ENCODE measurements at places on chromosomes 11 and 22.

- no peak for DNase-seq
Measured at GRCh38 chr11:116124922-116125714, 620.9 kb upstream of the CADM1 start.

DNA sequence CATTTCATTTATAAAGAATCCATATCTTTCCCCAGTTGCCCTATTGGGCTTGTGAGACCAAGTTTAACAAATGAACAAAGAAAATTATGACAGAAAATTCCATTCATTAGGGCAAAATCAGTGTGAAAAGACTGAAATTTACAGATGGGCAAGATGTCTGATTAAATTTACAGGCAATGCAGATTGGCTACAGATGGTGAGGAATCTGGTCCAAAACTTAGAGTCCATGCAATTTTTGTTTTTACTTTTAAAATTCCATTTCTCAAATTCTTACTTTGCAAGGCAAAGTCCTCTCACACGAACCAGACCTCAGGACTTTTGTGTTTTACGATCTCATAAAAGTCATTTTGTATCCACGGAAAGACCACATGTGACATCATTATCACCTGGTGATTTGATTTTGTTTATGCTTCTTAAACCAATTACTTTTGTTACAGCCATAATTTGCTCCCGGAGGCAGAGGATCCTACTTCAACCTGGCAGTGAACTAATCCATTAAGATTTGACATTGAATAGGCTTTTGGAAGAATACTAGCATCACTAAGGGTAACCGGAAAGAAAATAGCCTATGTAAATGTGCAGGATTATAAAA, 843.7 kb upstream of the CHORDC1 start:
- DNase-seq = no peak

DNA sequence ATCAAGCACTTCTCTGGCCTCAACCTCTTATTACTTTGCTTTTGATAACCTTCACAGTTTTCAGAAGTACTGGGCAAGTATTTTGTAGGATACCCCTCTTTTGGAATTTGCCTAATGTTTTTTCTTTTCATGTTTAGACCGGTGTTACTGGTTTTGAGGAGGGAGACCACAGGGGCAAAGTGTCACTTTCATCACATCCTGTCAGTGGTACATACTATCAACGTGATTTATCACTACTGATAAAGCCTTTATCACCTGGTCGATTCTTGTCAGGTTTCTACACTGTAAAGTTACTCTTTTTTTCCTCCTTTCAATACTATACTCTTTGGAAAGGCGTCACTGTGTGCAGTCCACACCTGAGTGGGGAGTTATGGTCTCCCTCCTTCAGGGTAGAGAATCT, 26.7 kb downstream of the QSER1 start:
- DNase-seq = no peak

GRCh38 chr11:130529366-130529765, 80.9 kb downstream of the ADAMTS15 start:
- DNase-seq = no peak

- no peak for DNase-seq
Measured at GRCh38 chr22:46996595-46997310, 234.3 kb downstream of the TBC1D22A start.

DNA sequence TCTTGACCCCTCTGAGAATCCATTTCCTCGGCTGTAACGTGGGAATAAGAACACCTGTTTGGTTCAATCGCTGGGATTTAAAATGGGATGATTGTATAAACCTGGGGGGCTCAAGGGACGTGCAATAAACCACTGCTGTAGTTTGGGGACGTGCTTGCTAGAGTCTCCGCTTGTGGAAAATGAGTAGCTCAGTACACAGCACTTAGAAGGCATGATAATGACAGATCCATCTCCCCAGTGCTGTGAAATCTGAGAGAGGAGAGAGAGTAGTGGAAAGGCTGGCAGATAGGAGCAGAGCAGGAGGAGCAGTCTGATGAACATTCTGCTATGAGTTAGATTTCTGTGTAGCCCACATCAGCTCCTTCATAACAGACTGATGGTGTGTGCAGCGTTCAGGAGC, 256.5 kb downstream of the MN1 start:
- DNase-seq = no peak

DNA sequence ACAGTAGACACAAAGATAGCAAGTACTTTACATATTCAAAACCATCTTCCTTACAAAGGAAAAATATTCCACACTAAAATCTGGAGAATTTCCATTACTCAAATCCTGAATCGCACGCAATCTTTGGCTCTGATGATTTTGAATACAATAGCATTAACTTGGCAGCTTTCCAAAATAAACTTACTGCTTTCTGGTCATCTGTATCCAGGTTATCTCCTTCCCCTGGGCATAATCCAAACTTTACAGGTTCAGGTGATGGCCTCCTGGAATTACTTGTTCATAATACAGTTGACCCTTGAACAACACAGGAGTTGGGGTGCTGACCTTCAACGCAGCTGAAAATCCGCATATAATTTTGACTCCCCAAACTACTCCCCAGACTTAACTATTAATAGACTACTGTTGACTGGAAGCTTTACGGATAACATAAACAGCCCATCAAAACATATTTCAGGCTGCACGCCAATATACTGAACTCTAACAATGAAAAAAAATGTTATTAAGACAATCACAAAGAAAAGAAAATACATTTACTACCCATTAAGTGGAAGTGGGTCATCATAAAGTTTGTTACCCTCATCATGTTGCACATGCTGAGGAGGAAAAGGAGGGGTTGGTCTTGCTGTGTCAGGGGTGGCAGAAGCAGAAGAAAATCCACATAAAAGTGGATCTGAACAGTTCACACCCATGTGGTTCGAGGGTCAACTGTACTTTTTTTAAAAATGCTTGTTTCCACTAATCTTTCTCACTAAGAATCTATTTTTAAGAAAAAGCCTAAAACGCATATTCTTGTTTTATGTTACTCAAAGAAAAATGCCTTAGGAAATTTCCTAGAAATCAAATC, 6.5 kb downstream of the MTMR2 start:
- DNase-seq = no peak

GRCh38 chr11:16750417-16750816, 12.0 kb downstream of the C11orf58 start:
- DNase-seq = no peak

DNA sequence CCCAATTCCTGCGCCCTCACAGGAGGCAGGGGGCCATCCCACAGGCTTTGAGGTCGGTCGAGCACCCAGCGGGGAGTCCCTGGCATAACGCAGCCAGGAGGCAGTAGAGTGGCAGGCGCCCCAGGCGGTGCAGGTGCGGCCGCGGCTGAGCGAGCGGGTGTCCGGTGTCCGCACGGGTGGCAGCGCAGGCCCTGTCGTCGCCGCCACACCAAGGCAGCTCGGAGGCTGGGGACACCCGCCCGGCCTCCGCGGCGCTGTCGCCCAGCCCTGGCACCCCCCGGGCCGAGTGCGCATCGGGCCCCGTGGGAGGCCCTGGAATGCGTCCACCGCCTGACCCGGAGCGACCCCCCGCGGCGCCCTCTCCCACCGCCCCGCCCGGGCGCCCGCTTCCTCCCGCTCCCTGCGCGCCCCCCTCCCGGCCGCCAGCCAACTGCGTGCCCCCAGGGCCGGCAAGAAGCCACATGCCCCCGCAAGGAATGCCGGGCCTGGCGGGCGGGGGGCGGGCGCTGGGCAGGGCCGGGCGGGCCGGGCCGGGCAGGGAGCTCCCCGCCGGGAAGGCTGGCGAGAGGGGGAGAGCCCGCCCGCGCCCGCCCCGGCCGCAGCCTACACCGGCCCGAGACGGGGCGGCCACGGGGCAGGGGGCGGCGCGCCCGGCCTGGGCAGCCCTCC, 33.9 kb downstream of the PRDM11 start:
- DNase-seq = no peak

- no peak for DNase-seq
Measured at GRCh38 chr11:44645827-44646226, 80.4 kb downstream of the CD82 start.

GRCh38 chr11:119614222-119615002, 114.6 kb downstream of the NECTIN1 start:
- DNase-seq = no peak

DNA sequence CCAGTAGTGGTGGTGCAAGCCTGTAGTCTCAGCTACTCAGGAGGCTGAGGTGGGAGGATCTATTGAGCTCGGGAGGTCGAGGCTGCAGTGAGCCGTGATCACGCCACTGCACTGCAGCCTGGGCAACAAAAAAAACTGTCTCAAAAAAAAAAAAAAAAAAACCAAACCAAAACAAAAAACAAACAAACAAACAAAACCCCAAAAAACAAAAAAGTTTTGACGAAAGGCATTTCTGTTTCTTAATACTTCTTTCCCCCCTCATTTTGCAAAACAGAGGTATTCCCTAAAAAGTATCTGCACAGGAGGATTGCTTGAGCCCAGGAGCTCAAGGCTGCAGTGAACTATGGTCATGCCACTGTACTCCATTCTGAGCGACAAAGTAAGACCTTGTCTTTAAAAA, 11.2 kb downstream of the HIRA start:
- DNase-seq = no peak

DNA sequence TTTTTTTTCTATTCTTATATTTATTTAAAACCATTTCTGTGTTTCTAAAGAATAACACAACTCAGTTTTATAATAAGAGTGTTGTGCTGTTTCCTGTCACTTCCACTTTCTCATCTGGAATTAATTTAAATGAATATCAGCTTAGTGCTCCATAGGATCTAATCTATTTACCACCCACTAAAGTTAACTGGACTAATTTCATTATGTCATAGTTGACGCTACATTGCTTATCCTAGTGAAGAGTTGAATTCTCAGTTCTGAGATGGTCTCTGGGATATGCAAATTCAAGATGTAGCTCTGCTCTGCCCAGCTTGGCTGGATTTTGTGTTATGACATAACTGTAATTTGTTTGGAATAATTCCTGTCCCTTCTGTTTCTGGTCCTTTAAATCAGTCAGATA, 380.1 kb downstream of the METTL15 start:
- DNase-seq = no peak

DNA sequence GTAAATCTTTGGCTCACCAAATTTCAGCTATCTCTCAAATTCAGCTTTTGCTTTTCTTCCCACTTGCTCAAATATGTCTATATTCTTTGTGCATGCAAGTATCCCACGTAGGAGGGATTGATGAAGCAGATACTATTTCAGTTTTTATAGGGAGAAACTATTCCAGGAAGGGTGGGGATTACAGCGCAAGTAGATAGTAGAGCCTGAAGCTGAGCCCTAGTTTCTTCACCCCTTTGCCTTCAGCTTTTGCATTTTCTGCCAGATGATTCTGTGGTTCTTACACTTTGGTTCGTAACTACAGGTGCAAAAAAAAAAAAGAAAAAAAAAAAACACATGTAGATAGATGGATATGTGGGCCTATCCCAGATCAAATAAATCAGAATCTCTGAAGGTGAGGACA, 3.1 kb upstream of the ACP2 start:
- DNase-seq = no peak

GRCh38 chr11:94853836-94854235, 85.7 kb downstream of the AMOTL1 start:
- DNase-seq = no peak

DNA sequence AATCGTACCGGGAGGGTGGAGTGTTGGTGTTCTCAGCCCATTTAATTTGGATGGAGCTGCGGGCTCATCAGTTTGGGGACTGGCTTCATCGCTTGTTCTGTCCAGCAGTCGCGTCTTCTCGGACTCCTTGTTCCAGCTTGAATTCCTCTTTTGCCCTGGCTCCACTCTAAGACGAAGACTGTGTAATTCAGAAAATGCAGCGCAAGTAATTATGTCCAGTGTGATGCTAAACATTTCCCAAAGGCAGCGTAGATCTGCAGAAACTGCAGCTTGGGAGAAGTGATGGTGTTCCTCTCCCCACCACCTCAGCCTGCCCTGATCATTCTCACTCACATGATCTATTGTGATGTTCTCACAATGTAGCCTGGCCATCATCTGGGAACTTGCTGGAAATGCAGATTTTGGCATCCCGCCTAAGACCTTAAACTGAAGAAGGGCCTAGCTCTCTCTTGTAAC, 666 bp downstream of the SLC25A18 start:
- no peak for DNase-seq

DNA sequence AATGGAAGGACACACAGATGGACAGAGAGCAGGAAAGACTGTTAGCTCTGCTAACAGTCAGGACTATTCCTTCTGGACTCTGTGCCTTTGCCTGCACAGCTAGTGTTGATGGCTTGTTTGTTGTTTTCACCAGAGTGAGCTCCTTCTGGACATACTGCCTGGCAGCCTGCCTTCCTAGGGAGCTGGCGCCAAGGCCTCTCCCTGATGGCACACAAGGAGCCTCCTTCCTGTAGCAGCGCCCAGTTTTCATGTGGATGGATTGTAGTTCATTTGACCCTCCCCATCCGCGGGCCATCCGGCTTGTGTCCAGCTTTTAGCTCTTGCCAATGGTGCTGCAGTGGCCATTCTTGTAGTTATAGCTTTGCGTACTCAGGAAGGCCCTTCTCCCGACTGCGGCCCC, 16.6 kb upstream of the BCR start:
- no peak for DNase-seq

DNA sequence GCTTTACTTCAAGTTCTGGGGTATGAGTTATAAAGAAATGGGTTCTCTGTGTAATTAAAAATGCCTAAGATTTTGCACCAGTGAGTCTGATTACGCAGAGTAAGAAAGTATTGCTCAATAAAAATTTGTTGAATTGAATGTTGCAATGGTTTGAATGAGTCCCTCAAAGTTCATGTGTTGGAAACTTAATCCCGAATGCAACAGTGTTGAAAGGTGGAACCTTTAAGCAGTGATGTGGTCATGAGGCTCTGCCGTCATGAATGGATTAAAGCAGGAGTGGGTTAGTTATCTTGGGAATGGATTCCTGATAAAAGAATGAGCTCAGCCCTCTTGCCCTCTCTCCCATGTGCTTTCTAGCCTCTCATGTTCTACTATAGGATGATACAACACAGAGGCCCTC, 52.6 kb upstream of the SESN3 start:
- no peak for DNase-seq

DNA sequence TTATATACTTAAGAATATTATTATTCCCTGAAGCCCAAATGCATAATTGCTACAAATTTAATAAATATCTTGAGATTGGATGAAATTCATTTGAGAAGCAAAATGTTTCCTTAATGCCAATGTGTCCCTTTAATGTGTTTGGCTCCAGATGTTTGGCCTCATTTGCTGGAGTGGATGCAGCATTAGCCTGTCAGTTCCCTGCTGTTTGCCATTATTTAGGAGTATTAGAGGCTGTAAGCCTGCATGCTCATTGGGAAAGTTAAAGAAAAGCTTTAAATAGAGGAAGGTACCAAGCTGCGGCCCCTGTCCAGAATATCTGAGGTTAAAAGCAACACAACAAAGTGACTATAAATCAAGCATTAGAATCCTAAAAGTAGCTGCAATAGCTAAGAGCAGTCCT, 54.8 kb upstream of the PITPNB start:
- no peak for DNase-seq
